ENCODE measurements at places on chromosomes 3 and 15. TPM values are rescaled to one million over a fixed set of nuclear protein-coding genes. Genes with fewer than 3 reads are reported as not detected.

DNA sequence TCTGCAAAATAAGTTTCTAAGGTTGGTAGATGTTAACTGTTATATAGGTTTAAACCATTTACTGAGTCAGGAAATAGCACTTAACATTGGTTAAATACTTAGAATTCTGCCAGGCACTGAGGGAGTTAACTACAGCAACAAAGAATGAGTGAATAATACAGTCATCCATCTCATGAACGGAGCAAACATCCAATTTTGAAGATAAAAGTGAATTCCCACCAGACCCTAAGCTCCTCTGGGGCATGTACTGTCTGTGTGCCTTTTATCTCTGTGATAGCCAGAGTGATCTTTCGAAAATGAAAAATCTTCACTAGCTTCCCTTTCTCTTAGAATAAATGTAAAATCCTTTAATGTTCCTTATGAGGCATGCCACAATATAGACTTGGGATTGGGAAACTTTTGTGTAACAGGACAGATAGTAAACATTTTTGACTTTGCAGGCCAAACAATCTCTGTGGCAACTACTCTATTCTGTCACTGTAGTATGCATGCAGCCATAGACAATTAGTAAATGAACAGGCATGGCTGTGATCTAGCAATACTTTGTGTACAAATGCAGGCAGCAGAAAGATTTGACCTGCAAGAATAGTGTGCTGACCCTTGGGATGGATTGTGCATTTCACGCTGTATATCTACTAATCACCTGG, 294.5 kb upstream of the LMCD1 start:
- DNase-seq, result no peak

DNA sequence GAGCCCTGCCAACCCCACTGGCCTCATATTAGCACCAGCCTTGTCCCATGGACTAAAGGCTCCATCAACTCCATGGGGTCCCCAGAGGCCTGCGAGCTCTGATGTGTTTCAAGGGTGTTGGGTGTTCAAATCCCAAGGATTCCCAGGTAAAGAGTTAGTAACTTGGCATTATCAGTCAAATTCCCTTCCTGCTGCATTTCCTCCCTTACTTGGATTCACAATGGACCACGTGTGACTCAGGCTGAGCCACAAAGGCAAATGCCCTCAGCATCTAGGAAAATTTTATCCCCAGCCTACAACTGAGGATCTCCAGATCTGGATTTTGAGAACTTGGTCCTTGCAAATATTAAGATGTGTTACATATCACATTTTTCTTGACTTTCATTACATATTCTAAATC, 58.8 kb downstream of the GADL1 start:
- no peak for DNase-seq

KIF9 gene
- 3.0 TPM for total RNA-seq

PDZRN3 gene
- total RNA-seq, result 4.3 TPM

C3orf62 gene
- total RNA-seq, result 2.3 TPM

Measured in thymus (tissue), 14 donors.